NCI-H69 (cell line): ENCODE measurements at places on chromosomes 13 and 19.

GRCh38 chr13:47094734-47095434, 198.0 kb upstream of the HTR2A start:
- no peak for DNase-seq

GRCh38 chr13:76992548-76993001, 694 bp downstream of the CLN5 start:
- DNase-seq = peak; percentile 34

- DNase-seq = peak; percentile 34
These were observed 4.8 kb upstream of the ATF5 start for GRCh38 chr19:49924004-49924880.

DNA sequence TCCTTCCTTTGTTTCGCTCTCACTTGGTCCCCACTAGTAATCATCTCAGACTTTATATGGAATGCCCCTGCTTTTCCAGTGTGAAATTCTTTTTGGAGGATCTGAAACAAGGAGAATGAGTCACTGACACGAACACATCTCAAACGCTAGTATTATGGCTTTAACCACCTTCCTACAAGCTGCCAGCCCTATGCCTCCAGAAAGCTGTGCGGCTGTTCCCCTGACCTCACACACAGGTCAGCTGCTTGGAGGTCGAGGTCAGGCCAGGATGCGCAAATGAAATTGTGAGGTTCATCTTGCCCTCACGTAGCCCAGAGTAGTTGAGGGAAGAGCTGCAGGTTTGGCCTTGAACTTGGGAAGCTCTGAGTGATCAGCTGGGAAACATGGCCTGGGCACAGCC, 449.8 kb downstream of the FGF9 start:
- DNase-seq = no peak

DNA sequence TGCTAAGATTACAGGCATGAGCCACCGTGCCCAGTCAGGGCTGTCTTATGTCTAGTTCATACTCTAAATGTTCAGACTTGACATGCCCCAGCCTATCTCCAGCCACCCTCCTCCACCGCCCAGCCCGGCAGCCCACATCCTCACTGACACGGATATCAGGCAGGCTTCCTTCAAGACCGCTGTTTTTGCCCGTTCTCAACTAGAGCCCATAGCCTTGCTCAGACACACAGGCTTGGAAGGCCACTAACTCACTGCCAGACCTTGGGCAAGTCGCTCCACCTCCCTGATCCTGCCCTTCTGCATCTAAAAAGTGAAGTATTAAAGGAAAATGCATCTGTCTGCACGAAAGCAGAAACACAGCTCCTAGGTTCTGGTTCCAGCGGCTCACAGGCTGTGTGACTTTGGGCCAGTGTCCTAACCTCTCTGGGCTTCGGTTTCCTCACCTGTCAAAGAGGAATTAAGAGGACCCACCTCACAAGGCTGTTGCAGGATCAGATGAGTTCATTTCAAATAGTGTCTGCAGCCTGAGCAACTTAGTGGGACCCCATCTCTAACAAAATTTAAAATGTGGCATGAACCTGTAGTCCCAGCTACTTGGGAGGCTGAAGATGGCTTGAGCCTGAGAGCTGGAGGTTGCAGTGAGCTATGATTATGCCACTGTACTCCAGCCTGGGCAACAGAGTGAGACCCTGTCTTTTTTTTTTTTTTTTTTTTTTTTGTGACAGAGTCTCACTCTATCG, 14.5 kb upstream of the CERS4 start:
- DNase-seq = no peak

- no peak for DNase-seq
These were observed 1060.8 kb downstream of the UQCRFS1 start for GRCh38 chr19:28152195-28152594.

DNA sequence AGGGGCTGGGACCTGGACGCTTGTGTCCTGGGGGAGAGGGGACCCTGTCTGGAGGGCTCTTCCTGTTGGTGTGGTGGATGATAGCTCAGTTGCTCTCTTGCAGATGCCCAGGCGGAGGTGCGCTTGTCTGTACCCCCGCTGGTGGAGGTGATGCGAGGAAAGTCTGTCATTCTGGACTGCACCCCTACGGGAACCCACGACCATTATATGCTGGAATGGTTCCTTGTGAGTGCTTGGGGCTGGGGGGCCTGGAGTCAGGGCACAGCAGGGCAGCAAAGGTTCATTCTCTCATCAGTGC, 2.2 kb downstream of the BCAM start:
- DNase-seq = no peak

DNA sequence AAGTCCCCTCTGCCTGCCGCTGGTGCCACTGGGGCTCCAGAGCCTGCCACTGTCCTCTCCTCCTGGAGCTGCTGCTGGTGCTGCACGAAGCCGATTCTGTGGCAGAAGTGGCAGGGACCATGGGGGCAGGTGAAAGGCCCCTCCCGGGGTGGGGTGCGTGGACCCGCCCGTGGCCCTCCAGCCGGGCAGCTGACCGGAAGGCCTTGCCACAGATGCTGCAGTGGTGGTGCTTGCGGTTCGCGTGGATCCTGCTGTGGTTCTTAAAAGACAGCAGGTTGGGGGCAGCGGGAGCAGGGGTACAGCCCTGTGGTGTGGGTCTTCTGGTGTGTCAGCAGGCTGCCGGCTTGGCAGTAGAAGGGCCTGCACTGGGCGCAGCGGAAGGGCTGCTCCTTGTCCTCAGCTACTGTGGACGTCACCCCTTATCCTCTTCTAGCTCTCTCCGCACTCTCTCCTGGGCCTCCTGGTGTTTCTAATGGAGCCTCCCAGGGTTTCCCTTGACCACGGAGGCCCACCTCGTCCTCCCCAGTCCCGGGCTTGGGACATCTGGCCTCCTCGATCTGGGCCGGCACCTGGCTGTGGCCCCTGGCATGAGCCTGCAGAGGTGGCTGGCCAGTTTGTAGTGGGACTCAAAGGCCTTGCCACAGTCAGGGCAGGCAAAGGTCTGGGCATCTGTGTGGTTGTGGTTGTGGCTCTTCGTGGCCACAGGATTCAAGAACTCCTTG, 380.4 kb downstream of the OLFM4 start:
- no peak for DNase-seq

DNA sequence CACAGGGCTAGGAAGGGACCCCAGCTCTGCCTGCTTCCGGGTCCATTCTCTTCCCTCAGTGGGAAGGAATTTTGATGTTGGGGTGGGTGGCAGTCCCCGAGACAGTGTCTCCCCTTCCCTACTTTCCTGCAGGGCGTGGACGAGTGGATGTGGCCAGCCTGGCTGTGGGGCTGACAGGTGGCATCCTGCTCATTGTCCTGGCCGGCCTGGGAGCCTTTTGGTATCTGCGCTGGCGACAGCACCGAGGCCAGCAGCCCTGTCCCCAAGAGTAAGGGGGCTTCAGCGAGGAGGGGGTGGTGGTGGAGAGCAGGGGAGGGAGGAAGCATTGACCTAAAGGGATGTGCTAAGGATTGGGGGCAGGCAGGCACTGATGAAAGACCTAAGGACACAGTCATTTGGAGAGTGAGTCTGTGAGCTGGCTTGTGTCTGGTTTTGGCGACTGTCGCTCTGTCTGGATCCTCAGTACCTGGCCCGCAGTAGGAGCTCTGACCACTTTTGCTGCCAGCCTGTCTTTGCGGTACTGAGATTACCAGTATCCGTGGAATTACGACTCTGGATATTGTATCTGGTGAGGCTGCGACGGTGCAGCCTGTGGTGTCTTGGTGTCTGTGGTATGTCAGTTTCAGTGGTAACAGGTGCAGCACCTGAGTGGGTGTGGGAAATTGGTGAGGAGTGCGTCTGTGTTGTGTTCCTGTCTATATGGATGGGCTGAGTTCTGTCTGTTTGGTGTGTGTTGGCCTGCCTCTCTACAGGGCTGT, 2.4 kb upstream of the PRR12 start:
- DNase-seq = no peak

DNA sequence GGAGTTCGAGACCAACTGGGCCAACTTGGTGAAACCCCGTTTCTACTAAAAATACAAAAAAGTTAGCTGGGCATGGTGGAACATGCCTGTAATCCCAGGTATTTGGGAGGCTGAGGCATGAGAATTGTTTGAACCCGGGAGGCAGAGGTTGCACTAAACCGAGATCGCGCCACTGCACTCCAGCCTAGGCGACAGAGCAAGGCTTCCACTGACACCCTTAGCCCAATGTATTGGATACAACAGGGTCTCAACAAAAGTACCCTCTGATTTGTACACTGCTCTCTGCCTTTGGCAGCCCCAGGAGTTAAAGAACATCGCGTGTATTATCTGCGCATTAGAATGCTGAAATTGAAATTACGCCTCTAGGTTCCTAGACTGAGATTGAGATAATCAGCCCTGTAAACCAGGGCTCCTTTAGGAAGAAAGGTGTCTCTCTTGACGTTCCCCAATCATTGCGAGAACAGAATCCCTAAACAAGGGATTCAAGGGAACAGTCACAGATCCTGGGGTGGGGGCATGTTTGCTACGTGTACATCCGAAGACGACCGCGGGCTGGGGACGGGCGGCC, 21.9 kb downstream of the IPO5 start:
- no peak for DNase-seq

GRCh38 chr19:28785971-28786370, 427.0 kb downstream of the UQCRFS1 start:
- no peak for DNase-seq

GRCh38 chr13:112972867-112973576, 4.0 kb downstream of the MCF2L start:
- DNase-seq = peak; percentile 86

- no peak for DNase-seq
These were observed 7.9 kb downstream of the NAPA start for GRCh38 chr19:47507012-47507411.

- no peak for DNase-seq
These were observed 437.3 kb upstream of the ZNF507 start for GRCh38 chr19:31908080-31908479.

DNA sequence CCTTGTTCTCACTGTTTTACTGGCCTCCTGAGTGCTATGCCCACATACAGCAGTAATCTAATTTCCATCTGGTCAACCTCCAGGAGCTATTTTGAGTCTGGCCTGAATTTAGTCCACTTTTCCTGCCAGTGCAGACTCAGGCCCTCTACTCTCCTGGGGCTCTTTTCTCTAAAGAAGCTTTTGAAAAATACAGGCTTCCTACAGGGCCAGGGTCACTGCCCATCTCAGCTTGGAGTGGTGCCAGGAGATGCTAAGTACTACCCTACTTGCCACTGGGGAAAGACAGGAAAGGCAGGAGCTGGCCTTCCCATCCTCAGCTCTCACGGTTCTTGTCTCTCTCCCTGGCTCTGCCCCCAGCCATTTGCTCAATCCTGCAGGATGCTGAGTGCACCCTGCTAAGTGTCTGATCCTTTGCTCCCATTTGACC, 101.7 kb upstream of the SERP2 start:
- DNase-seq = peak; percentile 83

DNA sequence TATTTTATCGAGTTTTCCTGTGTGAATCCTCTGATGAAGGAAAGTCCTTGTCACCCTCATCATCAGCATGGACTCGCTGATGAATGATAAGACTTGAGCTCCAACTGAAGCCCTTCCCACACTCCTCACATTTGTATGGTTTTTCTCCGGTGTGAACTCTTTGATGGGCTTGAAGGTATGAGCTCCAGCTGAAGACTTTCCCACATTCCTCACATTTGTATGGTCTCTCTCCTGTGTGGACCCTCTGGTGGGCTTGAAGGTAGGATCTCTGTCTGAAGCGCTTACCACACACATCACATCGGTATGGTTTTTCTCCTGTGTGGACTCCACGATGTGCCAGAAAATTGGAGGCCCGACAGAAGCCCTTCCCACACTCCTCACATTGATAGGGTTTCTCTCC, 21.7 kb downstream of the ZNF45 start:
- no peak for DNase-seq

DNA sequence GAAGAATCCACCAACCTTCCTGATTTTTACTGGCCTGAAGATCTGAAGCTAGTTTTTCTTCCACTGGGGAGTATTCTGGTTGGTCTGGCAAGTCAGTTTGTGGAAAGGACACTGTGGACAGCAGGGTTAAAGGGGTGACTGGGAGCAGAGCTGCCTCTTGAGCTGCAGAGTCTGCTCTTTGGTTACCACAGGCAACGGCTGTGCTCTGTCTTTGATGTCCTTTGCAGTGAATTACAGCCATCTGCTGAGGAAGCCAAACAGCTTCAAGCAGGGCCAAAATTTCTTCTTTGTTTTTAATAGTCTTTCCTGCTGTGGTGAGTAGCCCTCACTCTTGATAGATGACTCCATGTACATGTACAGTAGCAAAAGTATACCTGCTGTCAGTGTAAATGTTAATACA, 75.7 kb downstream of the ZNF100 start:
- DNase-seq = peak; percentile 64

DNA sequence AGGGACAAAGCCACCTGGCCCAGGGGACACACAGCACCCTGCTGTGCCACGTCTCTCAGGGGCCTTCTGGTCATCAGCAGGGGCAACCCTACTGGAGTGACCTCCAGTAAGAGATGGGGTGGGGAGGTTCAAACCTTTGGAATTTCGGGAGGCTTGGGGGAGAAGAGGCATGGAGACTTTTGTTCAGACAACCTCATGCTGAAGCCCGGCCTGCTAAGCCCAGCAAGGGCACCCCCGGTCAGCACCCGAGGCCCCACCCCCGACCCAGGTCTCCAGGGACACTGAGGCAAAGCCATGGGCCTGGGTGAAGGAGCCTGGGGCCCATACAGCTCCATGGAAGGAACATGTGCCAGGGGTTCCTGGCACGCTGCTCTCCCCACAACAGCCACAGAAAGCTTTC, 23.3 kb downstream of the ZNF787 start:
- DNase-seq = no peak

- DNase-seq = no peak
These were observed 735.2 kb downstream of the LIG4 start for GRCh38 chr13:107480130-107480529.

DNA sequence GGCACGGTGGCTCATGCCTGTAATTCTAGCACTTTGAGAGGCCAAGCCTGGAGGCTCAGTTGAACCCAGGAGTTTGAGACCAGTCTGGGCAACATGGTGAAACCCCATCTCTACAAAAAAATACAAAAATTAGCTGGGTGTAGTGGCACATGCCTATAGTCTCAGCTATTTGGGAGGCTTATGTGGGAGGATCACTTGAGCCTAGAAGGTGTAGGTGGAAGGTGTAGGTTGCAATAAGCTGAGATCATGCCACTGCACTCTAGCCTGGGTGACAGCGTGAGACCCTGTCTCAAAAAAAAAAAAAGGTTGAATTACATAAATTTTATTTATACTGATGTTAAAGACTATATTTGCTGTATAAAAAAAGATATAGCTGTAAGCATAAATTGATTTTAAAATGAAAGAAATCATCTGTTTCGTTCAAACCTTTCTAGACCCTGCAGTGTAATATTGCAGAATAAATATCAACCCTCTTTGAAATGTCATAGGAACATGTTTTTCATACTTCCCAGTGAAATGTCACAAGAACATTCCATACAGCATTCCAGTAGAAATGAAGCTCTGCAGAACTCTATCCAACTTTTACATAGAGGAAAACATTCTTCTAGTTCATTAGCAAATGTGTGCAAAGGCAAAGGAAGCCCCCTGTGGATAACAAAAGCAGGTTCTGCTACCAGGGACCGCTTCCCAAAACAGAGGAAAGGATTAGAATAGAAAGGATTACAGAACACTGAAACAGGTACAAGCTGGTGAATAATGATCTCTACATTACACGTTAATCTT, 76.0 kb downstream of the CAB39L start:
- DNase-seq = no peak

- peak; percentile 73 for DNase-seq
These were observed 103.2 kb downstream of the GADD45B start for GRCh38 chr19:2578901-2579677.

- peak; percentile 73 for DNase-seq
These were observed 13.7 kb upstream of the CREB3L3 start for GRCh38 chr19:4139614-4140236.

GRCh38 chr13:24540236-24541126, 27.9 kb upstream of the PARP4 start:
- no peak for DNase-seq
